ENCODE measurements at places on chromosomes 2 and 18. TPM values are rescaled to one million over a fixed set of nuclear protein-coding genes. Genes with fewer than 3 reads are reported as not detected.

ST6GAL2 gene
- not detected for total RNA-seq

FHOD3 gene
- total RNA-seq = not detected

OTX1 gene
- total RNA-seq = not detected

NEU4 gene
- total RNA-seq = 0.38 TPM

DNA sequence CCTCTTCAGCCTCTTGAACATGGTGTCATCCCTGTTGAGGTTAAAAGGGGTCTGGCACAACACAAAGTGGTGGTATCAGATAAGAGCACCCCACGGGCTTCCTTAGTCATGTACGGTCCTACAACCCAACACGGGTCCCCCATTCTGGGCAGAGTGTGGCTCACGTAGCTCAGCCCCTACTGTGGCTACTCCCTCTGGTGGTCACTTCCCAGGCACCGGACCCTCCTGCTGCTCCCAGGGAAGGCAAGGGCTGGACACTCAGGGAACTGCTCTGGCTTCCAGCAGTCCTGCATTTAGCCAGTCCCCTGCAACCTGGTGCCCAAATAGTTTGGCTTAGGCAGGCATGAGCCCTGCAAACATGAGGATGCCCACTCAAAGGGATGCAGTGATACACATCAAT lies 58.6 kb downstream of the GALNT14 start:
- no peak for DNase-seq

- DNase-seq = no peak
These were observed 6.3 kb downstream of the FZD5 start for GRCh38 chr2:207763303-207763917.

GRCh38 chr18:34991561-34991960 lies 49.7 kb upstream of the MAPRE2 start:
- DNase-seq = no peak

DNA sequence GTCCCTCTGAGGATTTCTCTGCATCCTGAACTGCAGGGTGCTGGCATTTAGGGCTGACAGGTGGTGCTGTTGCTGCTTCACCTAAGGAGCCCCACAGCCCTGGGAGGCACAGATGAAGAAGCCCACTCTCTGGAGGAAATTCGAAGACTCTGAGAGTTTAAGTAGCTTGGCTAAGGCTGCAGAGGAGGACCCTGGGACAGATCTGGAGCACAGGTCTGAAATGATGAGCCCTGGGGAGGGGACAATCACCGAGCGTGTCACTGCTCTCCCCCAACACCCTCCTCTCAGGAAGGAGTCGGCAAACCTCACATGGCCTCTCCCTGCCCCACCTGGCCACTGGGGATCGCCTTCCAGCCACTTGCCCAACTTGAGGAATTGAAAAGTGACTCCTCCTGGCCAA lies 18.6 kb downstream of the CYP27C1 start:
- DNase-seq = no peak

- no peak for DNase-seq
These were observed 315.3 kb downstream of the CYP26B1 start for GRCh38 chr2:71832388-71832787.

DNA sequence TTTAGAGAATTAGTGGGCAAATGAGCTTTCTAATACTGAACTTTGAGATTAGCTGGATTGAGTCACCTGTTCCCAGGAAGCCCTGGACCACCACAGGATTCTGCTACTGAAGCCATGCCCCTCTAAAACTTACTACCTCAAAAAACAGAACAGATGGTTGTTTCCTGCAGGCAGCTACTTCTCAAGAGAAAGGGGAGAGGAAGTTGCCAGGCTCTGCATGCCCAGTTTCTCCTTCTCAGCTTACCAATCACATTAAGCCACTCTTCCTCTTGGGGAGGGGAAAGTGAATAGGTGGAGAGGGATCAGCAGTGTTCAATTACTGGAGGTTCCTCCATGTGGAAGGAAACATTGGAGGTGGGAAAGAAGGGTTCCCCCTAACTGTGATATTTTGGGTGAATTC lies 24.9 kb upstream of the C1GALT1C1L start:
- no peak for DNase-seq

DNA sequence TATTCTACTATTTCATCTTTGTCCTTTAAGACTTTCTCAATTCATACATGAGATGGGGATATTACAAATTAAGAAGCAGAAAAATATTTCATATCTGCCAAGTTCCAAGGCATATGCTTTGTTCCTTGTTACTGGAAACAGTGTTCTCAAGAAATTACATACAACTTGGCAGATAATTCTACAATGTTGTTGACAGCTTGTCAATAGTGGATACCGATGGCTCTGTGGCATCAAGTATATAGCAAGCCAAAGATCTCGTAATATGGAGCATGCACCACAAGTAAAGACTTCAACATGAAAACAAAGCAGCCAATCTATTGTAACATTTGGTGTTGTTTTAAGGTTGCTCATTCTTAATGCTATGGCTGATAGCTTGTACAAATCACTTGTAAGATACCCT lies 598.2 kb upstream of the KLHL29 start:
- DNase-seq = no peak
